ENCODE measurements at places on chromosomes 3 and 15. TPM values are rescaled to one million over a fixed set of nuclear protein-coding genes. Genes with fewer than 3 reads are reported as not detected.

DNA sequence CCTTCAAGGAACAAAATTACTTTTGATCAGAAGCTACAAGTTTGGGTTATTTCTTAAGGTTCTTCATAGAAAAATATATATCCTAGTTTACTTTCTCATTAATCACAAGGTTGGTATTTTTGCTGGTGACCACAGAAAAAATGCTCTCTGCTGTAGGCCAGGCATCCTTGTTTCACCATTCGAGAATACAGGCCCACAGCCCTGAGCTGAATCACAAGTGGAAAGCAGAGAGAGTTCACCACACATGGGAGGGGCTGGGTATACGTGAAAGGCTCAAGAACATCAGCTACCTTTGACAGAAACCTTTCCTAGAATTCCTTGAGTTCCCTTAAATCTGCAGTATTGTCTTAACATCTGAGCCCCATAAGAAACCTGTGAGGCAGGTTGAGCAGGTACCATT, 23.2 kb downstream of the CPEB1 start:
- no peak overlapping the region for H3K27ac ChIP-seq
- H3K36me3 ChIP-seq: no peaks in the 10 kb centered on the region
- no peak for DNase-seq
- H3K4me3 ChIP-seq: no peak overlapping the region
- H3K27me3 ChIP-seq: peaks cover 1% of the 10 kb centered on the region

DNA sequence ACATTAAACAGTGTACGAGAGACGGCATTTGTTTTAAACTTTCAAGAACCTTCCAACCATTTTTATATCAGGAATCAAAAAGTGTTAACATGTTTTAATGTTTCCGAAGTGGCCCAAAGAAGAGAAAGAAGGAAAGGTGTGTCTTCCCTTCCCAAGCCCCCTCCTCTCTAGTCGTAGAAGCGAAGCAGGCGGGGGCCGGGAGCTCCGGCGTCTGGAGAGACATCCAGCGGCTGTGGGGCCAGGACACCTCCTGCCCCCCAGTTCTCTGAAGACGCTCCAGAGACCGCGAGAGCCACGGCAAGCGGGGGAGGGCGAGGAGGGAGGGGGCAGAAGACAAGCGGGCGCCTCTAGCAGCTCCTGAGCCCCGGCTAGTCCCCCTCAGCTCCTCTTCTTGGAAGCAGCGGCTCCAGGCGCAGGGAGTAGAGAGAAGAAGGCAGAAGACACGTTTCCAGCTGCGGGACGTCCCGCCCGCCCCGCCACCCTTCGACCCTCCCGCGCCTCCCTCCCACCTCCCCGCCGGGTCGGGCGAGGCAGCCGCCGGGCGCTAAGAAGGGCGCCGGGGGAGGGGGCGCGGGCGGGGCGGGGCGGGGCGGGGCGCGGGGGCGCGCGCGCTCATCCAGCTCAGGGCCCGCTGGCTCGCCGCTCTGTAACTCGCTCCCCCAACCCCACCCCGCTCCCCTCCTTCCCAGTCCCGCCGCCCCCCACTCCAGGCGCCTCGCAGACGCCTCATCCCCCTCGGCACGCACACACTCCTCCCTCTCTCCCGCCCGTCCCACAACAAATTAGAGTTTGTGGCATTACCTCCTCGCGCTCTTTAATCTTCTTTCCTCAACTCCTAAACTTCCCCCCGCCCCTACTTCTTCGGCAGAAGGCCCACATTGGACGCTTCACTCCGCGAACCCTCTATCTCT, at the start of gene ZBTB20:
ZBTB20 (minus strand) TSS at position 871 of the 911 bp plus-strand sequence.
- peaks cover 2% of the 10 kb centered on the region for H3K27me3 ChIP-seq
- peak within 1 kb of the TSS; percentile 94 for H3K4me3 ChIP-seq
- H3K36me3 ChIP-seq: peaks cover 3% of the 10 kb centered on the region
- H3K27ac ChIP-seq: peak within 1 kb of the TSS; percentile 97
- peak; percentile 81 for DNase-seq
- H3K4me1 ChIP-seq: peaks cover 27% of the 10 kb centered on the region

DNA sequence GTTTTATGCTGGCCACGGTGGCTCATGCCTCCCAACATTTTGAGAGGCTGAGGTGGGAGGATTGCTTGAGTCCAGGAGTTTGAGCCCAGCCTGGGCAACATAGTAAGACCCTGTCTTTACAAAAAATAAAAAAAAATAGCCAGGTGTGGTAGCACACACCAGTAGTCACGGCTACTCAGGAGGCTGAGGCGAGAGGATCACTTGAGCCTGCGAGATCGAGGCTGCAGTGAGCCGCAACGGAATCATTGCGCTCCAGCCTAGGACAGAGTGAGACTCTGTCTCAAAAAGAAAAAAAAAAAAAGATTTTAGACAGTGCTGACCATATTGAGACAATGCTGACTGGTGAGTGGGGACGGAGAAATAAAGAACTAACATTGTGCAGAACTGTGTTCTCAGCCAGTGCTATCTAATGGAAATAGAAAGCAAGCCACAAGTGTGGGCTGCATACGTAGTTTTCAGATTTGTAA, 67.2 kb downstream of the ST6GAL1 start:
- no peaks in the 10 kb centered on the region for H3K27me3 ChIP-seq
- H3K4me3 ChIP-seq: no peak overlapping the region
- peaks cover 21% of the 10 kb centered on the region for H3K36me3 ChIP-seq
- peaks cover 68% of the 10 kb centered on the region for H3K4me1 ChIP-seq
- H3K27ac ChIP-seq: no peak overlapping the region
- DNase-seq: no peak

- no peaks in the 10 kb centered on the region for H3K27me3 ChIP-seq
- H3K4me3 ChIP-seq: no peak overlapping the region
- peaks cover 2% of the 10 kb centered on the region for H3K36me3 ChIP-seq
- no peak overlapping the region for H3K27ac ChIP-seq
Observed at GRCh38 chr15:57741089-57741488, 34.6 kb downstream of the POLR2M start.

DNA sequence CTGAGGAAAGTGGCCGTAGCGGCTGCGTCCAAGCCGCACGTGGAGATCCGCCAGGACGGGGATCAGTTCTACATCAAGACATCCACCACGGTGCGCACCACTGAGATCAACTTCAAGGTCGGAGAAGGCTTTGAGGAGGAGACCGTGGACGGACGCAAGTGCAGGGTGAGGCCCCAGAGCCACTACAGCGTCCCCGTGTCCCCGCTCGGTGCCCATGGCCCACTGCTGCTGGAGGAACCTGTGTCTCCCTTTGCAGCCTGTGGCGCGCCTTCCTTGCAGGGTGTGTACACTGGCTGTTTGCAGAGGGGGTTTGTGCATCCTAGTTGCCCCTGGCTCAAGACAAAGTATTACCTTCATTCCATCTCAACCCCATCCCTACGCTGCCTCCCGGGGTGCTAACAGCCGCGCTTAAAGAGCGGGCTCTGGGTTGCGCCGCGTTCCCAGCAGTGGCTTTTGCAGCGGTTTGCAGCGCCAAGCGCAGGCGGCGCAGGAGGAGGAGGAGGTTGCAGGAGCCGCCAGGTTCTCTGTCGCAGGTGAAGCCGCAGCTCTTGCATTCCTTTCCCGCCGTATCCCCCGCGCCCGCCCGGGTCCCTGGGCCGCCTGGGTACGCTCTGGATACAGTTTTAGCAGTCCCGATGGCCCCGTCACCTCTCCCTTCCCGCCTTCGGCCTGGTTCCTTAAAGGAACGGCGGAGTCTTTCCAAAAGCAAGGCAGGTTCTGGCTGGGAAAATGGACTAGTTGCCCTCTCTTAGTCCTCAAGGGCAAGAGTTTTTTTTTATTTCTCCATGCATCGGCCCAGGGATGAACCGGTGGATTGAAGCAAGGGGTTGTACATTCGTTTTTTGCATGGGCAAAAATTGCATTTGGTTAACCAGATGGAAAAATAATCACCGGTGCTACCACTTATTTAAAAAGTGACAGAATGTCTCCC, 1.2 kb downstream of the CRABP1 start:
- H3K4me3 ChIP-seq: no peak overlapping the region
- no peaks in the 10 kb centered on the region for H3K36me3 ChIP-seq
- H3K27me3 ChIP-seq: peaks cover 48% of the 10 kb centered on the region
- H3K4me1 ChIP-seq: peaks cover 3% of the 10 kb centered on the region

- H3K4me3 ChIP-seq: no peak overlapping the region
- DNase-seq: no peak
- H3K4me1 ChIP-seq: no peaks in the 10 kb centered on the region
- H3K27ac ChIP-seq: no peak overlapping the region
Observed at GRCh38 chr15:91231703-91232102, 131.6 kb downstream of the SV2B start.

DNA sequence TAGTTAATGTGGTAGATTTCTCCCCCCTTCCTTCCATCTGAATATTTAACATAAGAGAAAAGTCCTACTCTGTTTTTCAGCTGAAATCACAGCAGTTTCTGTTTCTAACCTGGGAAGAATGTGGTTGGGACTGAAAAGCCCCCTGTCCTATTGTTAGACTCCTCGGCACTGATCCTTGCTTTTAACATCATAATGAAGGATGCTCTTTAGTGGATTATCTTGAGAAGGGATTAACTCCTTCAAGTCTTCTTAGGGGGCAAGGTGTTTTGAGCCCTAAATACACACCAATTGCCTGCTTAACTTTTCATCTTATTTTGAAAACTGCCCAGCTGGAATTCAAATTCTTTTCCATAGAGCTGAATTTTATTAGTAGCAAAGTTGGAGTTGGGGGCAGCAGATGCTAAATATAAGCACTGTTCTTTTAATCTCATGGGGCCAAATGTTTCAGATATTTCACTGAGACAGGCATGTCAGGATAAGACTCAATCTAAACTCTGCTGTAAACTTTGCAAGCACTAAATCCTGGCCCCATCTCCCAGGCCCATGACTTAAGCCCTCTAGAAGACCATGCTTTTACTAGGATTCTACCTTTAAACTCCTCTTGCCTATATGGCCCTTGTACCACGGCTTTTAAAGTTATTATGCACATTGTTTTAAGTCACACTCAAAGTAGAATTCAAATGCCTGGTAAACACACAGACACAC, 243.2 kb upstream of the NR2F2 start:
- DNase-seq: no peak
- no peaks in the 10 kb centered on the region for H3K4me1 ChIP-seq
- no peaks in the 10 kb centered on the region for H3K36me3 ChIP-seq
- peaks cover 2% of the 10 kb centered on the region for H3K27me3 ChIP-seq
- no peak overlapping the region for H3K27ac ChIP-seq
- no peak overlapping the region for H3K4me3 ChIP-seq

DNA sequence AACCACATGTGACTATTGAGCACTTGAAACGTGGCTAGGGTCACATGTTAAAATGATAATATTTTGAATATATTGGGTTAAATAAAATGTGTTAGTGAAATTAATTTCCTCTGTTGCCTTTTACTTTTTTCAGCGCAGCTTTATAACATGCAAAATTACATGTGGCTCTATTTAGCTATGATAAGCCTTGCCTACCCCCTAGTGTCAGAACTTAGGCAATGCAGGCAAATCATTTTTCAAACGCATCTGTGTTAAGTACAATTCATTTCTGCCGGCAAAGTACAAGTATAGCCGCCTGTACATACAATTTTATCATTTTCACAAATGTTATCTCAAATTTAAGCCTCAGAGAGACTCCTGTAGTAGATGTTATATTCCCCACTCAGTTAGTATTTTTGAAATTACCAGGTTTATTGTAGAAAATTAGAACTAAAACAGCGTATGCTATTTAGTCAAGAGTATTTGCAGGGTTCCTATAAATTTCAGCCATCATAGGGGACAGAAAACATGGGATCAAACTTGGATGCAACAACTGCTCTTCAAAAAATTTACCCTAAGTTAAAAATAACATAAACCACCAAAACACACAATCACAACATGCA, 56.1 kb downstream of the TAFA4 start:
- H3K27me3 ChIP-seq: peaks cover 9% of the 10 kb centered on the region
- H3K4me3 ChIP-seq: no peak overlapping the region
- DNase-seq: peak; percentile 23
- H3K27ac ChIP-seq: no peak overlapping the region
- H3K4me1 ChIP-seq: no peaks in the 10 kb centered on the region

DNA sequence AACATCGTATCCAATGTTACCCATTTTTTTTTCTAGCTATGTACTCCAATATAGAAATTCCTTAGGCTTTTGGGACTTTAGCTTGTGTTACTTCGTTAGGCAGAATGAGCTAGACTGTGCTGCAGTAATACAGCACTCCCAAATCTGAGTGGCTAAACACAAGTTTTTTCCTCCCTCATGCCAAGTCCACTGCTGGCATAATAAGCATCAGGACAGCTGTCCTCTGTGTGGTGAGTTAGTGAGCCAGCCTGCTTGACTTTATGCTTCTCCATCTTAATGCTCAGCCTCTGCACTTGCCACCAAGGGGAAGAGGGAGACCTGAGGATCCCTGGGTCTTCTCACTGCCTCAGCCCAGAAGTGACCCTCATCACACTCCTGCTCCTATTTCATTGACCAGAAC, 18.2 kb upstream of the ACOX2 start:
- no peaks in the 10 kb centered on the region for H3K27me3 ChIP-seq
- DNase-seq: no peak
- no peaks in the 10 kb centered on the region for H3K4me1 ChIP-seq
- H3K36me3 ChIP-seq: no peaks in the 10 kb centered on the region

DNA sequence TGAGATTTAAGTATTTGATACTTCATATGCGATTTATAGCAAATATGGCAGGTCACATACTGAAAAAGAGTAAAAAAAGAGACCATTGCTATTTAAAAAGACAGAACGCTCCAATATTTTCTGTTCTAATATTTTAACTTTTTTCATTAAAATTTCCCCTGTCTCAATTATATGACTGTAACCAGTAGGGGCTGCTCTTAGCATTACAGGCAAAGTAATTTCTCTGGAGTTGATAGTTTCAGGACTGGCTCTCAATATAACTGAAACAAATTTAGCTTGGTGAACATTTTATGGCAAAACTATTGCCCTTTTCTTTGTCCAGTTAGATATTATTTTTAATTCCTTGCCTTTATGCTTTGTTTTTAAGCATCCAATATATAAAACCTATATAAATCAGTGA, 286.3 kb upstream of the ROBO2 start:
- no peak overlapping the region for H3K4me3 ChIP-seq
- no peak overlapping the region for H3K27ac ChIP-seq
- no peaks in the 10 kb centered on the region for H3K4me1 ChIP-seq
- no peak for DNase-seq

CFAP92 gene
- total RNA-seq: not detected

ARHGEF26 gene
- 0.34 TPM for total RNA-seq
